ENCODE measurements at places on chromosomes 11 and 22.
A peak's percentile ranks its signal among the peaks of the same experiment; 100 is the strongest.

- no peak for DNase-seq
Measured at GRCh38 chr11:65629579-65629978, 8.3 kb upstream of the SIPA1 start.

GRCh38 chr11:14977101-14977880, 5.1 kb upstream of the CALCA start:
- DNase-seq = no peak

- DNase-seq = no peak
Measured at GRCh38 chr11:65398362-65398910, 12.0 kb downstream of the FRMD8 start.

- DNase-seq = no peak
Measured at GRCh38 chr11:8261291-8261690, 2.4 kb downstream of the LMO1 start.

DNA sequence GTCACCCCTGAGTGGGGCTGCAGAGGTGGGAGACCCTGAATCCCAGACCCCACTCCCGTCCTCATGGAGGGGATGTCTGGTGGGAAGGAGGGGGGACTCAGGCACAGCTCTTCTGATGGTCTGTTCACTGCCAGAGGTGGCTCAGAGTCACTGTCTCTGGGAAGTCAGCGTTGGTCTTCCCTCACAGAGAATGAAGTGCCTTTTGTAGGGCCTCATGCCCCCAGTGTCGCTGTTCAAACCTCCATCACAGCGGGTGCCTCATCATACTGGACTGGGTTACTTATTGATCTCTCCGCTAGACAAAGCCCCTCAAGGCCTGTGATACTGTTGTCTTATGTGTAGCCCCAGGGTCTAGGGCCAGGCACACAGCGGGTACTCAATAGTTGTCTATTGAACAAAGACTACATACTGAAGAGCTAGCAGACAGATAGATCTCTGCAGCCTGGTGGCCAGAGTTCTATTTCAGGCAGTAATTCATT, 41.3 kb downstream of the CD6 start:
- no peak for DNase-seq

GRCh38 chr11:46723359-46723680, 4.3 kb downstream of the F2 start:
- no peak for DNase-seq

DNA sequence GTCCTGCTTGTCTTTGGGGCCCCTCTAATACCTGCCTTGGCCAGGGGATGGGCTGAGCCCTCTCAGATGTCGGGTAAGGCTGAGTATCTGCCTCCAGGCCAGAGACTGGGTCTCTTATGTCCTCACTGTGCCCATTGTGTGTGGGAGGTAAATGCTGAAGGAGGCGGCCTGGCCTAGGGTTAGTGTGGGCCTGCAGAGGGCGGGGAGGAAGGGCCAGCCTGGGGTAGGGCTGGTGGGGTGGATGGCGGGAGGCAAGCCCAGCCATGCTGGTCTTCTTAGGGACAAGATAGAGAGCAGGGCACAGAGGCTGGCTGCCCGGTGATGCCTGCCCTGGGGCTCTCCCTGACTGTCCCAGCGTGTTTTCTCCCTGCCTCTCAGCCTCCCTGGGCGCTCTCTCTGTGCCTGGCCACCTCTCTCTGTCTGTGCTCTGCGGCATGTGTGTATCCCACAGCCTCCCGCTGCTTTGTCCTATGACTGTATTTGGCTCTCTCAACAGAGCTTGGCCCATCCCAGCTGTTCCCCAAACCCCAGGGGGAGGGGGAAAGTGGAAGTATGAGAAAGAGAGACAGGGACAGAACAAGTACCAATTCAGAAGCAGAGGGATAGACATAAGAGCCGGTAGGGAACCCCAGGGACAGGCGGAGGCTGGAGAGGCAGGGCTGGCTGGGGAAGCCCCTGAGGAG, 57.0 kb downstream of the PDE2A start:
- peak; percentile 26 for DNase-seq

- no peak for DNase-seq
Measured at GRCh38 chr22:47056776-47057470, 294.5 kb downstream of the TBC1D22A start.

GRCh38 chr11:120141113-120141767, 3.3 kb upstream of the TRIM29 start:
- DNase-seq = no peak

GRCh38 chr22:48702573-48703264, 1125.0 kb downstream of the BRD1 start:
- peak; percentile 84 for DNase-seq

- no peak for DNase-seq
Measured at GRCh38 chr11:44270403-44271273, 39.3 kb downstream of the ALX4 start.

- no peak for DNase-seq
Measured at GRCh38 chr11:35723493-35723892, 60.9 kb downstream of the TRIM44 start.

DNA sequence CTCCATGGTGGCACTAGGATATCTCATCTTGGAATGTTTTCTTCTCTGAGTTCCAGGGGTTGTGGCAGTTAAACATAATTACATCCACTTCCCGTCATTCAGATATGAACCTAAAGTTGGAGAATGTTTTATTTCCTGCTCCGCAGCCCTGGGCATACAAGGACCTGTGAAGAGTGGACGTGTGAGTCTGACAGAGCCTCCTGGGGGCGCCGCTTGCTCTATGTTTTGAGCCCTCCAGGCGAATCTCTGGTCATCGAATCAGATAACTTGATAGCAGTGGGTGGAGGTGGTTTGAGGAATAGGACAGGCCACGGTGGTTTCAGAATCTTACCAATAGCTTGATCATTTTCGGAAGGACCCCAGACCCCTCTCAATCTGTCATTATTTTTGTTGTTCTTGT, 174.2 kb downstream of the NTM start:
- peak; percentile 25 for DNase-seq

DNA sequence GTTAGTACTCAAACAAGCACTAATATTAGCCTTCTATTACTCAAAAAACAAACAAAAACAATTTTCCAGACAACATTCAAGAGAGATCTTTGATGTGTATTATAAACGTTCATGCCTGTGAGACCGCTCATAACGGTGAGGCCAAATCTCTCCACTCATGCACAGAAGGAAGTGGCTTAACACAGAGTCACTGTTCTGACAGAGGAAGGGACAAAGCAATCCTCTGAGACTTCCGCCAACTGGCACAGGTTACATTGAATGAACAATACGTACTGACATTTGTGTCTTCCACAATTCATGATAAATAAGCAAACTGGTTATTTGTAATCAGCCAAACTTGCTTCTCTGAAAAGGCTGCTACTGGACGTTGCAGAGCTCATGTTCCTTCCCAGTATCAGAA, 30.5 kb downstream of the CHKA start:
- peak; percentile 81 for DNase-seq

DNA sequence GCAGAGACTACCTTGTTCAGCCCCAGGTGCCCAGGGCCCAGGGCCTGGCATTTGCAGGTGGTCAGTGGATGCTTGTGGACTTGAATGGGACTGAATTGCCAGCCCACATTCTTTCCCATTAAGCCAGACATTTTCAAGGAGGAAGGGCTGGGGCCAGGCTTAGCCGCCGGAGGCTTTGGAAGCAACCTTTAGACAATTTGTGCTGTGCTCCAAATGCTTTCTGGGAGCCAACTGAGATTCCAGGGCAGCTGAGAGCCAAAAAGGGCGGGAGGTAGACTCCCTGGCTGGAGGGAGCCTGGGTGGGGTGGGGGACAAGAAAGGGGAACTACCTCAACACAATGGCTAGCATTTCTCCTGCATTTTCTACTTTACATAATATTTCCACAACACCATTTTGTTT, 54.8 kb upstream of the TIMP3 start:
- DNase-seq = no peak

DNA sequence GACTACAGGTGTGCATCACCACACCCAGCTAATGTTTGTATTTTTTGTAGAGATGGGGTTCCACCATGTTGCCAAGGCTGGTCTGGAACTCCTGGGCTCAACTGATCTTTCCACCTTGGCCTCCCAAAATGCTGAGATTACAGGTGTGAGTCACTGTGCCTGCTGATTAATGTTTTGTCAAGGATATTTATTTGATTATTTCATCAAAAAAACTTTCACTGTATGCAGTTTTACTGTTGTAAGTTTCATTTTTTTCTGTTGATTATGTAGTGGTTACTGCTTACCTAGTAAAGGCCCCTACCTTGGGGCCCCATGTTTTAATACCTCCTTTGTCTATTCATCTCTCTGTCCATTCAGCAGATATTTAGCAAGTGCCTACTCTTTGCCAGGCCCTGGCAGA, 16.7 kb upstream of the FAM168A start:
- DNase-seq = no peak

DNA sequence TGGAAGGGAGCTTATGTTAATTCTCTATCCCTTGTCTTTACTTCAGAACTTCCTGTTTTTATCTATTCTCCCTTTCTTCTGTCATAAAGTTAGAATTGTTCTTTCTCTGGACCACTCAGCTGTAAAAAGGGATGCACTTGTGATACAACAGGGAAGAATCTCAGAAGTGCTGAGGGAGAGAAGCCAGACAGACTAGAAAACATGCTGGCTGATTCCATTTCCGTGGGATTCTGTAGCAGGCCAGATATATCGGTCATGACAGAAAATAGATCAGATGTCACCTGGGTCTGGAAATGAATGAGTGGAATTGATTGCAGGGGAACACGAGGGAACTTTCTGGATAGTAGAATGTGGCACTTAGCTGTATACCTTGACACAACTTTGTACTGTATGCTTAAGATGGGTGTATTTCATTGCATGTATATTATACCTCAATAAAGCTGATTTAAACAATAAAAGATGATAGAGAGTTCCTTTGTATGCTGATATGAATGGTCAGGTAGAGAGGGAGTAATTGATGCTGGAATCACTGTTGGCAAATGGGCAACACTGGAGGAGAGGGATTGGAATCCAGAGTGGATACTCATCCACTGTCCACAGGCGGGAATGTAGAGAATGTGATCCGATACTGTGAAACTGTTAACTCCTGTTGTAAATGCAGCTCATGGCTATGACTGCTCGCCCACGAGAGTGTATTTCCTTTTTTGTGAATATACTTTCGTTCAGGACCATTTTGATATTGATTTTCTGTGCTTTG, 59.6 kb downstream of the ATXN10 start:
- no peak for DNase-seq

- DNase-seq = no peak
Measured at GRCh38 chr11:99188221-99188620, 167.5 kb downstream of the CNTN5 start.

GRCh38 chr11:61952882-61953281, 2.7 kb downstream of the BEST1 start:
- no peak for DNase-seq

- no peak for DNase-seq
Measured at GRCh38 chr11:117538263-117539135, 210.8 kb downstream of the CEP164 start.

DNA sequence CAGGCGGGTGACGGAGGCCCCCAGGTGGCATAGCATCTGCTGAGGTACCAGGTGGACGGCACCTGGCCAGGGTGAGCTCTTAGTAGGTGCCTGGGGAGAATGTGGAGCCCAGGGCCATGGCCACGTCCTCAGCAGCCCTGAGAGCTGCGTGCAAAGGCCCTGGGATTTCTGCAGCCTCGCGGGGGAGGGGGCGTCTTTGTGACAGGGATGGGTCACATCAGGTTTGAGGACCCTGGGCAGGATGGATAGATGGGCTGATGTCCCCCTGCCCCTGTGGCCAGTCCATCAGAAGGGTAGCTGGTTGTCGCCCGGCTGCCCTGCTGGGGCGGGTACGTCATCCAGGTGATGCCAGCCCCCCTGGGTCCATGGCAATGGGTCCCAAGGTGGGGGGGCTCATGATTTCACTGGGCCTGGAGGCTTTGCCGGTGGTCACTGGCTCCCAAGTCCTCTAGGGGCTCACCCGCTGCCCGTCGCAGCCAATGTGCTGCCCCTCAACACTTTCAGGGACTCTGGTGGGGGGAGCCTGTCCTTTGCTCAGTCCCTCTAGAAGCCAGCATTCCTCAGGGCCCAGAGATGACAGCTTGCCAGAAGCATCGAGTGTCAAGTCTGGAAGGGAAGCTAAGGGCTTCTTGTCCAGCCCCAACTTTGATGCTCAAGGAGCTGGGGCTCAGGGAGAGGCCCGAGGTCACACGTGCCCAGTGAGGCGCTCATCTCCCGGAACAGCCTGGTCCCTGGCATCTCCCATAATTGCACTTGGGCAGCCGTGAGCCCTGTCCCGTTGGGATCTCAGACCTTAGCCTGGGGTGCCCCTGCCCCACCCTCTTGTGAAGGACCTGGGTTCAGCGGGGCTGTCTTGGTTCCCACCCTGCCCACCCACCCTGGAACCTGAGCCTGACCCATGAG, 777 bp downstream of the TBX10 start:
- no peak for DNase-seq

- no peak for DNase-seq
Measured at GRCh38 chr11:25408146-25408545, 911.3 kb downstream of the LUZP2 start.

GRCh38 chr11:15993345-15993744, 363.0 kb downstream of the SOX6 start:
- DNase-seq = no peak

DNA sequence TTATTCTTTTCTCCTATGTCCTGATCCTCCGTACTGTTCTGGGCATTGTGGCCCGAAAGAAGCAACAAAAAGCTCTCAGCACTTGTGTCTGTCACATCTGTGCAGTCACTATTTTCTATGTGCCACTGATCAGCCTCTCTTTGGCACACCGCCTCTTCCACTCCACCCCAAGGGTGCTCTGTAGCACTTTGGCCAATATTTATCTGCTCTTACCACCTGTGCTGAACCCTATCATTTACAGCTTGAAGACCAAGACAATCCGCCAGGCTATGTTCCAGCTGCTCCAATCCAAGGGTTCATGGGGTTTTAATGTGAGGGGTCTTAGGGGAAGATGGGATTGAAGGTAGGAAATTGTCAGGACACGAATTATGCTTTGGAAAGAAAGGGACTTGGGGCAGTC, 843 bp downstream of the OR51T1 start:
- no peak for DNase-seq

DNA sequence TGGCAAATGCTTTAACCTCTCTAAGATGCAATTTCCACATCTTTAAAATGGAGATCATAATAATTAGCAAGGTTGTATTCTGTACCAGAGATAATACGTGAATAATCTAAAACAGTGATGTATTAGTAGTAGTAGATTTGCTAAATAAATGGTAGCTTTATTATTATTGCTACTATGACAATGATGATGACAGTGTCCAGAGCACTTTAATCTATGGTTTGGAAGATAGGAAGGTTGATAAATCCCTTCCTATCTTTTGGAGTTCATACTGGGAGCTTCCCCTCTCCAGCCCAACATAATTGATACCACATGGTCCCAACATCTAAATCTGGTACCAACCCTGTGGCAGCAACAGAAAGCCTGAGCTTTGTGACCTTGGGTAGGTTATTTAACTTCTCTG, 267.8 kb downstream of the FAT3 start:
- no peak for DNase-seq

Data from hippocampal formation (tissue), 2 donors.